ENCODE measurements at places on chromosomes 11 and 22.
A peak's percentile ranks its signal among the peaks of the same experiment; 100 is the strongest.

GRCh38 chr11:105227363-105227762, 87.8 kb upstream of the CARD18 start:
- DNase-seq: no peak

DNA sequence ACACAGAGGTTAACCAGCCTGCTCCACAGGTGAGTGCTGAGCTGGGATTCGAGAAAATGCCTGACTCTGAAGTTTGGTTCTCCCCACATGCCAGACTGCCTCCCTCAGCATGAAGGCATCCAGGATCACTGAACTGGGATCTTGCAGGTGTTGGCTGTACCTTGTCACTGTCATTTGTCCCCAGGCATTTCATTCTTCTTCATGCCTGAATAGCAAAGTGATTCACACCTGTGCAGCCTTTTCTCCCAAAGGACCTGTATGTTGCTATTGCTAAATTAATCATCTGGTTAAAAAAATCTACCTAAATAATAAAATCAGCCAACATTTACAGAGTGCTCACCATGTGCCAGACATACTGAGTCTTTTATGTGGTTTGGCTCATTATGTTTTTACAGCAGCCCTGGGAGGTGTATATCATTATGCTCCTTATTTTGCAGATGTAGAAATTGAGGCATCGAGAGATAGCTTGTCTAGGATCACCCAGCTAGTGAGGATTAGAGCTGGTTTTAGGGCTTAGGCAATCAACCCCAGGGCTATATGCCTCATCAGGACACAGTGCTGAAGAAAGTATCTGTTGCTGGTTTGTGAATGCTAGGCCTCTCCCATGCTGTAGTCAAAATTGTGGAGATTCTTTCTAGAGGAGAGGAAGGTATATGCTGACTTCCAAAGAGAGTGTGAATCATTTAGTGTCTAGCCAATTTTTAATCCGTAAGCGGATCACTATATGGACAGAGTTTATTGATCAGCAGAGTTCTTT, 204.4 kb downstream of the HIPK3 start:
- no peak for DNase-seq

- peak; percentile 23 for DNase-seq
These were observed 657 bp upstream of the MAPK8IP2 start for GRCh38 chr22:50599816-50600455.

DNA sequence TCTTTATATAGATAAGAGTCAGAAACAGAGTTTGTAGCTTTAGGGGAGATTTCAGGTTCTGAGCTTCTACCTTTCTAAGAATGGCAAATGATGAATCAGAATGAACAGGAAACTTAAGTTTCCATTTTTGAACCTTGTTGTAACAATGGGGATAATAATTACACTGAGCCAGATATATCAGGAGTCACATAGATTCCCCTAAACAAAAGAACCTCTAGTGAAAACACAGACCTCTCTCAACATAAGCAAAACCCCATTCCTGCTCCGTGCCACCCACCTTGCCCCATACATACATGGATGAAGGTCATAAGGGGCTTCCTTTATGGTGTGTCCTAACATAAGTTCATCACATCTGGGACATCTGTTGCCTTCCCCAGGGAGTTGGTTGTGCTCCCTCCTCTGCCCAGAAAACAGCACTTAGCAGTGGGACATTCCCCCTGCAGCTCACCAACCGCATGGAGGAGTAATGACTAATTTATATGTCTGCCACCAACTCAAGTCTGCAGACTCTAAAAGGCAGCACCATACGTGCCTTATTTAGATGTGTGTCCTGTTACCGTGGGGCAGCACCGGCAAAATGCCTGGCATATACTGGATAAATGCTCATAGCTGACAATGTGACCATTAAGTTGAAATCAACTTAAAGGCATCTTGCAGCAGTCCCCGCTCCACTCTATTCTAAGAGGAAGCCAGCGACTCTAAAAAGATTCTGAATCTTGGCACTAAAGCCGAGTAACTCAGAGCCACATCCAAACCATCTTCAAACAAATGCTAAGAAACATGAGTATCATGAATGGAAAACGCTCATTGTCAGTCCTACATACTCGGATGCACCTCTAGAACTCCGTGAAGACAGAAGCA, 8.0 kb downstream of the JAML start:
- peak; percentile 29 for DNase-seq

GRCh38 chr11:36899800-36900199, 301.8 kb upstream of the RAG2 start:
- DNase-seq: no peak

DNA sequence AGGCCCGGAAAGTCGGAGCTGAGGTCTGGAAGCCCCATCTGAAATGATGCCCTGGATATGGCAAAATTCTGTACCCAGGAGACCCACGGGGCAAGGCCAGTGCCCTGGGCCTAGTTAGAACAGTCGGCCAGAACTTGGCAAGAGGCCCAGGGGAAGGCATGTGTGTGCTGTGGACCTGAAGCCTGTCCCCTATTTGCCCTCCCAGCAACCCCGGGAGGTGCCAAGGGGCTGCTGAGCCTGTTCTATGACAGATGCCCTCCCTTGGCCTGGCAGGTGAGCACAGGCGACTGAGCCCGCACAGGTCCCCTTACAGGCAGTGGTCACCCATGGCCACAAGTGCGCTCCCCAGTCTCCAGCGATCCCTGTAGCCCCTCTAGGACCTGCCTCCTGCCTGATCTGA, 51.7 kb downstream of the NAT10 start:
- DNase-seq: no peak

DNA sequence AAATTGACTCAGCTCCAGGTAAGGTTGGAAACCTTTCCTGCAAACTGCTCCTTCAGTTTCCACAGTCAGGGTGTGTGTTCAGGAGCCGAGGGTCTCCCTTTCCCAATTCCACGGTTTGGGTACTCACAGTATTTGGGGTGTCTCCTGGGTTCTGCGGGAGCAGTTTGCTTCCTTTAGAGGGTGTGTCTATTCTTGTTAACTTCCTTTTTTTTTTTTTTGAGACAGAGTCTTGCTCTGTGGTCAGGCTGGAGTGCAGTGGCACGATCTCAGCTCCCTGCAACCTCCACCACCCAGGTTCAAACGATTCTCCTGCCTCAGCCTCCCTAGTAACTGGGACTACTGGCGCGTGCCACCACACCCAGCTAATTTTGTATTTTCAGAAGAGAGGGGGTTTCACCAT, 251.4 kb downstream of the LUZP2 start:
- DNase-seq: no peak

DNA sequence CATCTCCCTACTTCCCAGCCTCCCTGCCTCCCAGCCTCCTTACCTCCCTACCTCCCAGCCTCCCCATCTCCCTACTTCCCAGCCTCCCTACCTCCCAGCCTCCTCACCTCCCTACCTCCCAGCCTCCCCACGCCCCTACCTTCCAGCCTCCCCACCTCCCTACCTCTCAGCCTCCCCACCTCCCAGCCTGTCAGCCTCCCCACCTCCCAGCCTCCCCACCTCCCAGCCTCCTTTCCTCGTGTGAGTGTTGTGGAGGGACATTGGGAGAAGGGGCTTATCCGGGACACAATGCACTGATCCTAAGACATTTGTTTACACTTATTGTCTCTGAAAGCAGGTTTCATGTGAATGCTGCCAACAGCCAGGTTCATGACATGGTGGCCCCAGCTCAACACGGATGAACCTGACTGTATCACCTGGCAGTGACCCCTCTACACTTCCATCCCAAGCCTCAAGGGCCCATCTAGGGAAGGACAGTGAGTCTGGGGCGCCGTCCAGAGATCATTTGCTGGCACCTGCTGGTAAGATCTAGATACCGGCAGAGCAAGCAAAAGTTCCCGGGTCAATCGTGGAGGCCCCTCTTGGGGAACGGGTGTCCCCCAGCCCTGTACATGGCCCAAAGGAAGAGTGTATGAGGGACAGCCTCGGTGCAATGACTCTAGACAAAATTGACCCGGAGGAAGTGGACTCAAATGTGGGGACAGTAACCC, 34.5 kb upstream of the TH start:
- no peak for DNase-seq

- DNase-seq: peak; percentile 32
These were observed at the start of gene OAF for GRCh38 chr11:120210626-120211521. OAF (plus strand) TSS chr11:120211032; CDS start chr11:120211280, 248 bp downstream.

Data from effector memory CD4-positive, alpha-beta T cell (primary cell).